Thymus (tissue), 14 donors: ENCODE measurements at places on chromosomes 2 and 18. TPM values are rescaled to one million over a fixed set of nuclear protein-coding genes. Genes with fewer than 3 reads are reported as not detected.

DNA sequence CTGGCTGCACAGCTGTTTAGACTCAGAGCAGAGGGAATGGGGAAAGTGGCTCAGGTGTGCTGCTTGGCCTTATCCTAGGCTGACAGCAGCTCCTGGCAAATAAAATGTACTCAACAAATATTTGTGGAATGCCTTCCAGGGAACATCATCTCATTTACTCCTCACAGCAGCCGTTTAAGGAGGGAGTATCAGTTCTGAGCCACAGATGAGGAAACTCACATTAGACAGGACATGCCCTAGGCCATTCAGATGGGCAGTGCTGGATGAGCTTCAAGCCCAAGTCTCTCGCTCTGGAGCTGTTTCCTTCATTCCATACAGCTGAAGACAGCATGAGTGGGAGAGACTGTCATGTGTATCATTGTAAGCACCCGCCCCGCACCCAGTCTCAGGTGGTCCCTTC lies 129.6 kb upstream of the CNGA3 start:
- no peaks in the 10 kb centered on the region for H3K4me1 ChIP-seq
- no peak for DNase-seq
- H3K27ac ChIP-seq: no peak overlapping the region
- no peaks in the 10 kb centered on the region for H3K36me3 ChIP-seq

- no peak overlapping the region for H3K27ac ChIP-seq
- peak overlapping the region; percentile 90 for H3K4me3 ChIP-seq
- peaks cover 31% of the 10 kb centered on the region for H3K4me1 ChIP-seq
- H3K36me3 ChIP-seq: peaks cover 40% of the 10 kb centered on the region
These were observed 995 bp downstream of the TMEM127 start for GRCh38 chr2:96264656-96265348.

Gene OTX1
- not detected for total RNA-seq

Gene FAM110C
- 0.05 TPM for total RNA-seq

Gene RSAD2
- total RNA-seq: 26.3 TPM

DNA sequence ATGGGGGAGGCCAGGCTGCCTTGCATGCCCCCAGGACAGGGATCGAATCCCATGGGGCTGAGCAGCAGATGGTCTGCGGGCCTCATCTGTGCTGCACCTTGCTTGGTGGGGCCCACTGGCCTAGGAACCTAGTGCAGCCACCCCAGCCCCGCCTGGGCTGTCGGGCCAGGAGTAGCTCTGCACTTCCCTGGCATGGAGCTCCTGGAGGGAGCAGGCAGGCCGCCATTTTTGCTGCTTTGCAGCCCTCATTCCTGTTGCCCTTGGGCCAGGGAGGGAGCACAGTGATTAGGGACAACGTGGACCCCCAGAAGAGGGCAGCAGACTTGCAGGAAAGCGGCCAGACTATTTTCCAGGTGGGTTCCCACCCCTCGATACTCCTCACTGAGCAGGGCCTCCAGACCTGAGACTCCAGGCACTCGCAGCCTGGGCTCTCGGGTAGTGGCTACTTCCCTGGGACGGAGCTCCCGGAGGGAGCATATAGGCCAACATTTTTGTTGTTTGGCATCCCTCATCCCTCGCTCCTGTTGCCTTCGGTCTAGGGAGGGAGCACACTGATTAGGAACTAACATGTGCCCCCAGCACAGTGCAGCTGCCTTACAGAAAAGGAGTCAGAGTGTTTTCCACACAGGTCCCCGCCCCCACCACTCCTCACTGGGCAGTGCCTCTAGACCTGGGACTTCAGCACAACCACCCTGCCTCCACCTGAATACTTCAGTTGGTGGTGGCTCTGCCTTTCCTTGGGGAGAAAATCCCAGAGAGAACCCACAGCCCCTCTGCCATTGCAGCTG lies 99.5 kb downstream of the MAIP1 start:
- H3K4me1 ChIP-seq: no peaks in the 10 kb centered on the region
- no peak overlapping the region for H3K27ac ChIP-seq
- H3K27me3 ChIP-seq: no peaks in the 10 kb centered on the region
- no peak overlapping the region for H3K4me3 ChIP-seq
- no peak for DNase-seq
- no peaks in the 10 kb centered on the region for H3K36me3 ChIP-seq

DNA sequence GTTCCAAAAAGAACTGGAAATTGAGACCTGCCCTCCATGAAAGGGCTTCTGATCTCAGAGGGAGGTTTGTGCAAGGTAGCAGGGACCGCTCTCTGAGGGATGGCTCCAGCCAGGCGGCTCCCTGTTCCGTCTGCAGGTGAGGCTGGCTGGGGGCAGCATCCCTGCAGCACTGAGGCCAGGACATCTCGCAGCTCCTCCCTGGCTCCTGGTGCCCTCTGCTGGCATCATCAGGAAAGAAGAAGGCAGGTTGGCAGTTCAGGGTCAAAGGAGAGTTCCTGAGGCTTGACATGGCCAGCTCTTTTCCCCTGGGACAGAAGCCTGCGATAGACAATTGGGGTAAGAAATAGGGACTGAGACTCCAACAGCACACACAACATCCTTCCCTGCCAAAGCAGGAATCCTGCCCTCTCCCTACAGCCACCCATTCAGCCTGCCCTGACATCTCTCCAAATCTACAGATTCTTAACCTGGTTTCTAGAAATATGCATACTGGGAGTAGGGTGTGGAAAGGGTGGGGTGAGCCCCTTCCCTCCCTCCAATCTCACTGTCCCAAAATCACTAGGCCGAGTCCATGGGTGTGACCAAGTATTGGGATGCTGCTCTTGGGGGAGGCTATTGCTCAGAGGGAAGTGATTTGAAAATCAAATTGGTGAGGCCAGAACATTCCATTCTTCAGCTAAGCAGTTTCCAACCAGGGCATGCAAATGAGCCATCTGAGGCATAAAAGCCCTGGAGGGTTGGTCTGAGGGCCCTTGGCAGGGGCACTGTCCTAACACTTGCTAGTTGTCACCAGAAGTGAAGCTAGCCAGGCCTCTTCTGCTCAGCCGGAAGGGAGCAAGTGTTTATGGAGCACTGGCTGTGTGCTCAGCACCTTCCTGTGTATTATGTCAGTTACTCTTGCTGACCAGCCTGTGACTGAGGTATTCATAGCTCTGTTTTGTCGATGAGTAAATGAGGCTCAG lies 185.4 kb downstream of the TFCP2L1 start:
- H3K36me3 ChIP-seq: no peaks in the 10 kb centered on the region
- no peaks in the 10 kb centered on the region for H3K4me1 ChIP-seq
- no peak overlapping the region for H3K27ac ChIP-seq

Gene ALPP
- 0.09 TPM for total RNA-seq
